ENCODE measurements at places on chromosomes 6 and 20.

DNA sequence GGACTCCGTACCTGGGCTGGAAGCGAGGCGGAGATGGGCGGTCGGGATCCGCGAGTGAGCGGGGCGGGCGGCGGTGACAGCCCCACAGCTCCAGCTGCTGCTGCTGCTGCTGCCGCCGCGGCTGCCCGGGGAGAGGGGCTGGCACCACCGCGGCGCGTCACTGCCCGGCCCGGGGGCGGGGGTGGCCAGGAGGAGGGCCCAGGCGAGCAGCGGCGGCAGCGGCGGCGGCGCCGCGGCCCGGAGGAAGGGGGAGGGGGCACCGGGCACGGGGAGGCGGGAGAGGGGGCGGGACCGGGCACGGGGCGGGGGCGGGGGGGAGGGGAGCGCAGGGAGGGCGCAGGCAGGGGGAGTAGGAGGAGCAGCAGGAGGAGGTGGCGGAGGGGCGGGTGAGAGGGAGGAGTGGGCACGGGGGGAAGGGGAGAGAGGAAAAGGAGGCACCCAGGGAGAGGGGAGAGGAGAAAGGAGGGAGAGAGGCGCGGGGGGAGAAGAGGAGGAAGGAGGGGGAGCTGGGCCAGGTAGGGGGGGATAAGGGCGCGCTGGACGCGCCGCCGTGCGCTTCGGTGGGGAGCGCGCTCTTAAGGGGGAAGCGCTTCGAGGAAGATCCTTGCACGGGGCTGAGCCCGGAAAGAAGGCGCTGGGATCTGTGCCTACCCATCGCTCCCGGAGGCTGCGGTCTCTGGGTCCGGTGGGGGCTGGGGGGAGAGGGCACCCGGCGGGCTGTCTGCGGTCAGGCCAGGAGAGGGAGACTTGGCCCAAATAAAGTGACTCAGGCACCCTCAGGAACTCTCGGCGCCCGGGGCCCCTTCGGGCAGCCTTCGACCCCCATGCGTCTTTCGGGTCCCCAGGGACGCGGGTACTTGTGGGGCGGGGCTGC, 101.5 kb downstream of the NOL4L start:
- DNase-seq = peak; percentile 97

DNA sequence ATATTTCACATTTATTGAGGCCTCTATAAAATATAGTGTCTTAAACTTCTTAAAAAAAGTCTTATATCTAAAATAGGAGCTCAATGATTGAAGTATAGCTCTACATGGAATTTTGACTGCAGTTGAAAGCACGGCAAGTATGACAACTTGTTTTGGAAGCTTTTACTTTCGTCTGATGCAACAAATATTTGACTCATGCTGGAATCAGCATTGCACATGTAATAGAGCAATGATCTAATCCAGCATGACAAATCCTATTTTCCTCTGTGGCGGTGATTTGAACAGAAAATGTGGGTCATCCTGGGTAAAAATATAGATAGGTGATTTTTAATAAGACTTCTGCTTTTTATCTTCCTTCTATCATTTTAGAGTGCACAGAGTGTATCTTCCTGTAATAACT, 111.6 kb downstream of the TINAG start:
- DNase-seq = no peak

DNA sequence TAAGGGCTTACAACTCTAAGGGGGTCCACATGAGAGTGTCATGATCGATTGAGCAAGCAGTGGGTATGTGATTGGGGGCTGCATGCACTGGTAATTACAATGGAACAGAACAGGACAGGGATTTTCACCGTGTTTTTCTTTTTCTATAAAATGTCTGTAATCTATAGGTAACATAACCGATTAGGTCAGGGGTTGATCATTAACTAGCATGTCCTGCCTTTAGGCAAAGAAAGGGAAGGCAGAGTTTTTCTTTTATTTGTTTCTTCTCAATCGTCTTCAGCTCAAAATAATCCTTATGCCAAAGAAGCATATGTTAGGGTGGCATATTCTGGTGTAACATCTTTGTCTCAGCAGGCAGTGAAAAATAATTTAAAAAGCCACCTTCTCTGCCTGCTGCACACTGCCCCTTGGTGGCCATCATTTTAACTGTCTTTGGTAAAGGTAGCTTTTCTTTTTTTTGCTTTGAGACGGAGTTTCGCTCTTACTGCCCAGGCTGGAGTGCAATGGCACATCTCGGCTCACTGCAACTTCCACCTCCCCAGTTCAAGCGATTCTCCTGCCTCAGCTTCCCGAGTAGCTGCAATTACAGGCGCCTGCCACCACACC, 9.7 kb upstream of the CEP43 start:
- no peak for DNase-seq

- no peak for DNase-seq
These were observed 706.2 kb upstream of the GJE1 start for GRCh38 chr6:141426400-141426980.

DNA sequence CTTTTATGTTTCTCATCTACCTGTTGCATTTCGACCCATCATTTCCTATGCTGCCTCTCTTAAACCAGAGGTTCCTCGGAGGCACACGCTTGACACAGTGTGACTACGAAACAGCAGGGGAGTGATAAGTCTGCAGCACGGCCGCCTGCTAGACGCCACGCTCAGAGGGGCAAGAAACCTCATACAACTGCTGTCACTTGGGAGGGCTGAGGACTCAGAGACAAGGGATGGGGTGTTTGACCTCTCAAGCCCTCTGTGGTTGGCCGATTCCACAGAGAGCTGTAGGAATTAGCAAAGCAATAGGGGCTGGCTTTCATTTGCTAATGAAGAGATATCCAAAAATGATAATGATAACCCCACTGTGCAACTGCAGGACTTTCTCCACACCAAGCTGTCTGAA, 372.5 kb downstream of the ZFAND3 start:
- DNase-seq = no peak

Measured in WERI-Rb-1 (cell line).